Activated CD4-positive, alpha-beta T cell treated with anti-CD3 and anti-CD28 coated beads for 36 hours (primary cell): ENCODE measurements at places on chromosomes 3 and 15. TPM values are rescaled to one million over a fixed set of nuclear protein-coding genes. Genes with fewer than 3 reads are reported as not detected.

The VIPR1 gene
- total RNA-seq, result 6.7 TPM

The CSK gene
- total RNA-seq, result 229 TPM

The POLG gene
- 80.4 TPM for total RNA-seq

The KLHL6 gene
- total RNA-seq, result 64.7 TPM

The SLC15A2 gene
- 0.59 TPM for total RNA-seq

The PIGZ gene
- total RNA-seq, result 0.44 TPM

The C3orf85 gene
- total RNA-seq, result not detected

The GPR87 gene
- 2.5 TPM for total RNA-seq

GRCh38 chr3:140614001-140614400 is 63.9 kb upstream of the TRIM42 start:
- no peak for DNase-seq

GRCh38 chr3:24496529-24497482 is 2.2 kb upstream of the THRB start:
- DNase-seq, result peak; percentile 10

DNA sequence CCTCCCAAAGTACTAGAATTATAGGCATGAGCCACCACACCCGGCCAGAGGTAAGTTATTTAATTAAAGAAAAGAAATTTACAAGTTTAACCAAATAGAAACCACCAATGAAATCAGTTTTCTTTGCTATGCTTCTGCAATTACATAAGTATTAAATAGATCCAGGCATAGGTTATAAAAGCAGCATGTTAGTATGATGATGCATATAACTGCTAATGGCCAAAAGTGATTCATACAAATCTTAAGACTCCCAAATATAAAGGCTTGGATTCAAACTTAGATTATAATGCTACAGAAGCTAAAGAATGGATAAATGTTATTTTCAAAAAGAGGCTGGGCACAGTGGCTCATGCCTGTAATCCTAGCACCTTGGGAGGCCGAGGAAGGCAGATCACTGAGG is 32.8 kb upstream of the HDC start:
- DNase-seq, result no peak

GRCh38 chr3:157081626-157082210 is 78.2 kb downstream of the CCNL1 start:
- peak; percentile 90 for DNase-seq

- DNase-seq, result peak; percentile 91
Measured at GRCh38 chr3:18556503-18557135, 131.5 kb upstream of the SATB1 start.

DNA sequence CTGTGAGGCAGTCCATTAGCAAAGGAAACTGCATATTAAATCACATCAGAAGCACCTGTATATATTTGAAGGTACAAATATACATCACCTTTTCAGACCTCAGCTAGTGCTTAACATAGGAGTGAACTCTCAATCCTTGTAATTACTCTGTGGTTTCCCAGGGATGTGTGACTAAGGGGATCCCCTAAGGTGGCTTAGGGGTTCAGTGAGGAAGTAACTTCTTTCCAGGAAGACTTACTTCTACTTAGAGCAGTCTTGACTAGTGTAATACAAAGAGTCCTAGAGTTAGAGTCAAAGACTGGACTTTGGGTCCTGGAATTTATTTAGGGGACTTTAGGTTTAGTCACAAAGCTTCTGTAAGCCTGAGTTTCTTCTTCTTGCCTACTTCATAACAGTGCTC is 8.7 kb upstream of the SUMF1 start:
- DNase-seq, result no peak

DNA sequence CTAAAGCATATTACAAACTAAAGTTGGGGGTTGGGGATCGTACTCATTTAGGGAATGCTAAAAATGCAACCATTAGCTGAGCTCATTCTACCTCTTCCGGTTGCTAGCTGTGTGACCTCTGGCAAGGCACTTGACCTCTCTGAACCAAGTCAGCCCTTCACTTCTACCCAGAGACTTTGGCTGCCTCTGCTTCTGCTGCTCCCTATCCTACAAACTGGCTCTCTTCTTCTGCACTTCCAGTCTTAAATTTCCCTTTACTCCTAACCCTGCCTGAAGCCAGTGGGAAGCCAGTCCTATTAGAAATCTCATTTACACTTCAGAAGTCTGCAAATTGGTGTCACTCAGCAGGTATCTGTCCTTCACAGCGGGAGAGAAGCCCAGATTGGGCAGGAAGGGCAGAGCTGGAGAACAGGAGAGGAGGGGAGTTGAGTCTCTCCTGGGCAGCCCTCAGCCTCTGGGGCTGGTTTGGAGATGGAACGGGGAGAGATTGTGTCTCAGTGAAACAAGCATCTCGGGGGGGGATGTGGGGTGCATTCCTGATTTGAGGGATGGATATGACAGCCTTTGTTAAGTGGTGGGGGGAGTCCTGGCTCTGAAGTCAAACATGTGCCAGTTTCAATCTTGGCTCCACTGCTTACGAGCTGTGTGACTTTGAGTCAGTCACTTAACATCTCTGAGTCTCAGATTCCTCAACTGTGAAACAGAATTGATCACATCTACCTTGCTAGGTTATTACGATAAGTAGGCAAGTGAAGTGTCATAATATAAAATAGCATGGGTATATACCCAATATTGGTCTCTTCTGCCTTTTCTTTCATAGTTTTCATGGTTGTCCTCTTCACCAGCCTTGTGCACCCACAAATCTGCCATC is 7.8 kb upstream of the AEN start:
- DNase-seq, result no peak

DNA sequence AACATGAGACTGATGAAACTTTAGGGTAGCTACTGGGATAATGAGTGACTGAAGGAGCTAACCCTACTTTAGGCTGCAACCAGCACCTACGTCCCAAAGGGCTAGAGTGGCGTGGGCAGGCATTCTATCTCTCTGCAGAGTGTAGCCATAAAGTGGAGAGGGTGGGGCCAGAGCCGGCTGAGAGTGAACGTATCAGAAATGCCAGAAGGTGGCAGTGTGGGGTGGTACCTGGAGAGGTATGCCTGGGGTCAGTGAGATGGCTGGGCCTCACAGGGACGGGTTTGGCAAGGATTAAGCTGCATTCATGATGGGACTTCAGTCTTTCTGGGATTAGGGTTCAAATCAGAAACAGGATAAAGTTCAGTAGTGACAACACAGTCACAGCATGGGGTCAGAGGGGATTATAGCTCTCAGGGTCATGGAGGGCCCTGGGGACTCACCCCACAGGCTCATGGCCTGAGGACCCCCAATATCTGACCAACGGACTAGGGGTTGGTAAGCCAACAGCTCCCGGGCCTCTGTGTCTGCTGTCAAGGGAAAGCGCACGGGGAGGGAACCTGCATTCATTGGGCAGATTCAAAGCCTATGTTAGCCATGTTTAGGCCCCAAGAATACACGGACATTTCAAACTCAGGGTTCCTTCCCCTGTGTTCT is 86.5 kb upstream of the FOXB1 start:
- peak; percentile 87 for DNase-seq

DNA sequence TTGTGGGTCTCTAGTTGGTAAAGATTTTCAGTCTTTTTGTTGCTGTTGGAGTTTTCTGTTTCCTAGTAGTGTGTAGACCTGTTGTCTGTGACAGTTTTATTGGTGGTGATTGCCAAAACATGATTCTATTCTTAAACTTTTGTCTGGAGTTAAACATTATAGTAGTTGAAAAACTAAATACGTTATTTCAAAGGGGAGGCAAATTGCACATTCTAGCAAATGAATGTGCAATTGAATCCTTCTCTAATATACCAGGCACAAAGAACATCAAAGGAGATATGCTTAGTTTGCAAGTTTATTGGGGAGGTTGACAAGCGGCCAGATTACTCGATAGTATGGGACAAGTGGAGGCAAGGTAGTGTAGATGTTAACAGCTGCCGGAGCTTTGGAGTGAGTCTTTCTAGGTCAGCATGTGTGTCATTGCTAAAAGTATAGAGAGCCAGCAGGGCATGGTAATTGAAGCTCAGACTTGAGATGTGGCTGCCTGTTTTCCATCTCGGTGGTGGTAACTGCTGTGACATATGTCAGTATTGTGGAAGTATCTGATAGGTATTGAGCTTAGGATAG is 20.6 kb downstream of the CHD2 start:
- no peak for DNase-seq

DNA sequence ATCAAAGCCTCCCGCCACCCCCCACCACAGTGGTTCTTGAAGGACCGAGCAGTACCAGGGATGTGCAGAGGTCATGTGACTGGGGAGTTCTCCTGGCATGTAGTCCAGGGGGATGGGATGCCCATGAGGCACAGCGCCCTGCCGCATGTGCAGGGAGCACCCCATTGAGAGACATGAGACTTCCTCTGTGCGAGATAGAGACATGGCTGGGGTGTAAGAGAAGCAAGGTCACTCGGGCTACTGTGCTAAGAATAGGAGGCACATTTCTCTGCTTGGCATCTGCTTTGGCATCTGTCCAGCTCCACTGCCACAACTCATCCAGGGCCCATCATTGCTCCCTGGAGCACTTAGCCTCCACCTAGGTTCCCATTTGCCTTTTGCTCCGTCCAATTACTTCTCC is 2.4 kb upstream of the CYP1A1 start:
- no peak for DNase-seq

GRCh38 chr15:99703603-99704443 is 29.4 kb downstream of the LYSMD4 start:
- no peak for DNase-seq

GRCh38 chr3:114480442-114480841 is 186.6 kb downstream of the TIGIT start:
- DNase-seq, result no peak

DNA sequence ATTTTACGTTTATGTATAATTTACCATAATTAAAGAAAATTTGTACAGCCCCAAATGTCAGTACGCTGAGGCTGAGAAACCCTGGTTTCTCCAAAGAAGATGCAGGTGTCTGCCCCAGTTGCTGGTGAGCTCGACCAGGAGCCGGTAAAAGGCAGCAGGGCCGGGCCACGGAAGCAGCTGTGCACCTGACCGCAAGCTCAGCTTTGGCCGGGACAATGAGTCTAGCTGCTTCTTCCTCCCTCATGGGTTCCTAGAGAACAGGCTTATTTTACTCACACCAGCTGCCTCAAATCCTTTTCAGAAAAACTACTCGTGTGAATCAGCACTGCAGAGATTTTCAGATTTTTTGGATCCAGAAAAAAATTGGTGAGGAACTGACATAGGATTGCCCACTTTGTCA is 18.0 kb upstream of the ZXDC start:
- no peak for DNase-seq
